Muscle of leg (tissue), 16 donors: ENCODE measurements at places on chromosomes 13 and 19. TPM values are rescaled to one million over a fixed set of nuclear protein-coding genes. Genes with fewer than 3 reads are reported as not detected.

The PNMA8B gene
- total RNA-seq: 3.5 TPM

The SPRY2 gene
- 44.1 TPM for total RNA-seq

The MYO1F gene
- 2.3 TPM for total RNA-seq

The CCL25 gene
- total RNA-seq: not detected

The ARGLU1 gene
- 79.1 TPM for total RNA-seq
